ENCODE measurements at places on chromosomes 3 and 15.
A peak's percentile ranks its signal among the peaks of the same experiment; 100 is the strongest.

DNA sequence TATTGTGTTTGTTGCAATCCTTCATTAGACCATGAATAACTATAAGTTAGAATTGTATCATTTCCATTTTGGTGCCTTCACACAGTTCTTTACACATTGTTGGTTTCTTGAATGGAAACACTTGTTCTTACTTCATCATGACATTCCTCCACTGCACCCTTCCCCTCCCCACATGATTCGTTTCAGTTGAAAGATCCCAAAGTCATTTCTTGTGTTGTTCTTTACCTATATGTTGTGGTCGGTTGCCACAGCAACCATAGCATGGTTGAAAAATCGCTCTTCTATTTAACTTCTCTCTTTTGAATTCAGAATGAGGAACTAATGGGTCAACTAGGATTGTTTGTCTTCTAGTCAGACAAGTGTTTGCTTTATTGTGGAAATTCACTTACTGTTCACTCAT lies 103.3 kb downstream of the IL1RAP start:
- peak; percentile 57 for DNase-seq

DNA sequence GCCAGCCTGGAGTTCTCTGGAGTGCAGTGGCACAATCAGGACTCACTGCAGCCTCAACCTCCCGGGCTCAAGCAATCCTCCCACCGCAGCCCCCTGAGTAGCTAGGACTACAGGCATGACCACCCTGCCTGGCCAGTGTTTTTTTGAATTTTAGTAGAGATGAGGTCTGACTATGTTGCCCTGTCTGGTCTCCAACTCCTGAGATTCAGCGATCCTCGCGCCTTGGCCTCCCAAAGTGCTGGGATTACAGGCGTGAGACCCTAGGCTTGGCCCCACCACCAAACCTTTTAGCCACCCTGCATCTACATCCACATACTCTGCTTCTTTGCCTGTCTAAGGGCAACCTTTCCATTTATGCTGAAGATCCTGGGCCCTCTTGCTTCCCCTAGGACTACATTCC lies 4.4 kb downstream of the NUSAP1 start:
- no peak for DNase-seq

DNA sequence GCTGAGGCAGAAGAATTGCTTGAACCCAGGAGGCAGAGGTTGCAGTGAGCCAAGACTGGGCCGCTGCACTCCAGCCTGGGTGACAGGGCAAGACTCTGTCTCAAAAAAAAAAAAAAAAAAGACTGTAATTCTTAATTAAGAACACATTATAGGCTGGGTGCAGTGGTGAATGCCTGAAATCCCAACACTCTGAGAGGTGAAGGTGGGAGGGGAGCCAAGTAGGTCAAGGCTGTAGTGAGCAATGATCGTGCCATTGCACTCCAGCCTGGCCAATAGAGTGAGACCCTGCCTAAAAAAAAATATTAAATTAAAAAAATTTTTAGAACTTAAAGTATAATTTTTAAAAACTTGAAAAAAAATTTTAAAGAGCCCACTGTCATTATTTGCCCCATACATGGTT lies 13.4 kb upstream of the ARPIN start:
- DNase-seq = no peak

- peak; percentile 13 for DNase-seq
Observed at GRCh38 chr3:144636833-144637232, 665.2 kb downstream of the DIPK2A start.

DNA sequence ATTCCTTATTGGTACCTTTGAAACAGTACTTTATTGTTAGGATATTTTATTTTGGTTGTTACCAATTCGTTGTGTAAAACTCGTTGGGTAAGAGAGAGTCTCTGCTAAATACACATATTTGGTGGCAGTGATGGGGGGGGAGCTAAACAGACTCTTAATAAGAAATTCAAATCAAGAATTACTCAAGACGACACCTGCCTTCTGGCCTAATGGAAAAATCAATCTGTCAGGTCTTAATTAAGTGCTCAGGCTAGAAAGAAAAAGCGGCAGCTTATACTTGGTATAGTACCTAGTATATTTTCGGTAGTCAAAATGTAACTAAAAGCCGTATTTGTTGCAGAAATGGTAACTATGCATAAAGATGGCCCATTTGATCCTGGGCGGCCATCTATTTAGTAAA lies 18.2 kb downstream of the FOXP1 start:
- DNase-seq = no peak

DNA sequence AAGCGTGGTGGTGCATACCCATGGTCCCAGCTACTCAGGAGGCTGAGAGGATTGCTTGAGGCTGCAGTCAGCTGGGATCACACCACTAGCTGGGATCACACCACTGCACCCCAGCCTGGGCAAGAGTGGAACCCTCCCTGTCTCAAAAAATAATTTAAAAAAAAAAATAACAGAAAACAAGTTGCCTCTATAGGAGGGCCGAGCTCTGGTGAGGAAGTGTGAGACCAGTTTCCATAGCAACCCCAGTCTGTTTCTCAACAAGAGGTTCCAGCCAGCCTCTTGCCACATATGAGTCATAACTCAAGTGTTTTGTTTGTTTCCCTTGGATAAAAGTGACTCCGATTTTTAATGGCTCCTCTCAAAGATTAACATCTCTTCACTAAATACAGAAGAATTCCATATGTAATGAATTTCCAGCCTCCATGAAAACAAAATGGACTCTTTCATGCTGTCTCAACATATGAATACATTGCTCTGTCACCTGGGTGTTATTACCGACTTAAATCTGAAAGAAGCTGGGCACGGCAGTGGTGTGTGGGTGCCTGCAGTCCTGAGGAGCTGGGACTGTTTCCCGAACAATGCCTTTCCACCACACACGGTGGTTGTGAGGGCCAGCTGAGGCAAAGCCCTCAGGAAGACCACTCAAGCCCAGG lies 19.7 kb downstream of the TMEM43 start:
- DNase-seq = peak; percentile 99

- peak; percentile 38 for DNase-seq
Observed at GRCh38 chr15:73125219-73125618, 73.0 kb downstream of the NEO1 start.

DNA sequence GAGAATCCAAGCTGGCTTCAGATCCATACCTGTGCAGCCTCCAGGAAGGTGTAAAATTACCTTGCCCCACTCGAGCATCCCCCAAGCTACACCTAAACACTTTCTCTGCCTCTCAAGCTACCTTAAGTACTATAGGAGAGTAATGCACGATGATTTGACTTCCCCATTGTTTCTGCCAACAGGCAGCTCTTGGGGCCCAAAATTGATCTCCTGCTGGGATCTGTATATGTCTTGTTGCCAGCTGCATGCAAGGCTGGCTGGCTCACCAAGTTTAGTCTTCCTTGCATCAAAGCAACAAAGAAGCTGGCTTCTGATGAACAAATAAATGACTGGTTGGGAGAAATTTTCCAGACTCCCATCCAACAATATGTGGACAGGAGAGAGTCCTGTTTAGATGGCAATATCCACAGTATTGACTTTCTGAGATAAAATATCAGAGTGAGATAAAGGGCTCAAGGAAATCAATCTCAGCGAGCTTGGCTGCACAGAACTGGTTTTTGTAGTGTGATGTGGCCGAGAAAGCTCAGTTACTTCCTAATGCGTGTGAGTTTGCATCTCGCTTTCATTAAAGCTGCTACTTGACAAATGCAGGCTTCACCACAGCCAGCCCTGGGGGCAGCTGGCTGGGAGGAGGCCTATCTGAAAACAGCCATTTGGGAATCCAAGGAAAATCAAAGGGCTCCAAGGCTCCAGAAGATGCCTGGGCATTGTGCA lies 140.7 kb downstream of the MINAR1 start:
- no peak for DNase-seq

DNA sequence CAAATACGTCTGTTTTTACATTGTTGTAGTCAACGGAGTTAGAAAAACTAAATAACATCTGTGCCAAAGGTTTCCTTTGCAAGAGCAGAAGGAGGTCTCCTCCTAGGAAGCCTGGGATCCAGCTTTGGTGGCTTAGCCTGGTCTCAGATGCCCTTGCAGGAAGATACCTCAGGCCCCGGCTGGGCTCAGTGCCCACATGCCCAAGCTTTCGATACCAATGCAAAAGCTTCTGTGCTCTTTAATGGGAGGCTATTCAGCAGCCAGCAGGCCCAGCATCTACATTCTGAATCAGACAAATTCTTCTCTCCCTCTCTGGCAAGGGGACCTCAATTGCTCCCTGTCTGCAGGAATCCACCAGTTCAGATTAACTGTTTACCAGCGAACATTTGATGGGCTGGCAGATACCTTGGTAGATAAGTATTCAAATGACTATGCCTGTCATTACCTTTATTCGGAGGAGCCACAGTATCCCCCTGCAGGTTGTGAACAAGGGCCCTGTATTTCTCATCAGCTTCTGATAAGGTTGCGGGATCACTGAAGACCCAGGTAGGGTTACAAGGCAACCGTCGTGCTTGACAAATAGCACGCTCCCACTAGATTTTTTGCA lies 180.1 kb upstream of the KBTBD8 start:
- DNase-seq = no peak

- no peak for DNase-seq
Observed at GRCh38 chr3:18401300-18401961, 23.7 kb downstream of the SATB1 start.

GRCh38 chr3:13452490-13453335 lies 27.4 kb upstream of the HDAC11 start:
- DNase-seq = peak; percentile 67

DNA sequence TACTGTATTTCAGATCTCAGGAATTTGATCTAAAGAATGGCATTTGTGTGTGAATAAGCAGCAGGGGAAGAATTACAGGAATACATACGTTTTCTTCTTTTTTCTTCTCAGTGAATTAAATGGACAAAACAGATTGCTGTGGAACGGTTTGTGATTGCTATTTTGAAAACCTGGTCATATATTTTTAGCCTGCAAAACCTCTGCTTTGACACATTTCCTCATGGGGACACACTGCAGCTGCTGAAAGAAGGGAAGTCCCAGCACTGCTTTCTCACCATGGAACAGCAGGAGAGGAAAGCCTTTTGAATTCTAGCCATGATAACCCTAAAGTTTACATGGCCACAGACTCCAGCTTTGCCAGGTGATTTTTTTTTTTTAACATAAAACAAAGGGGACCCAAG lies 315.0 kb downstream of the OXSM start:
- DNase-seq = no peak

DNA sequence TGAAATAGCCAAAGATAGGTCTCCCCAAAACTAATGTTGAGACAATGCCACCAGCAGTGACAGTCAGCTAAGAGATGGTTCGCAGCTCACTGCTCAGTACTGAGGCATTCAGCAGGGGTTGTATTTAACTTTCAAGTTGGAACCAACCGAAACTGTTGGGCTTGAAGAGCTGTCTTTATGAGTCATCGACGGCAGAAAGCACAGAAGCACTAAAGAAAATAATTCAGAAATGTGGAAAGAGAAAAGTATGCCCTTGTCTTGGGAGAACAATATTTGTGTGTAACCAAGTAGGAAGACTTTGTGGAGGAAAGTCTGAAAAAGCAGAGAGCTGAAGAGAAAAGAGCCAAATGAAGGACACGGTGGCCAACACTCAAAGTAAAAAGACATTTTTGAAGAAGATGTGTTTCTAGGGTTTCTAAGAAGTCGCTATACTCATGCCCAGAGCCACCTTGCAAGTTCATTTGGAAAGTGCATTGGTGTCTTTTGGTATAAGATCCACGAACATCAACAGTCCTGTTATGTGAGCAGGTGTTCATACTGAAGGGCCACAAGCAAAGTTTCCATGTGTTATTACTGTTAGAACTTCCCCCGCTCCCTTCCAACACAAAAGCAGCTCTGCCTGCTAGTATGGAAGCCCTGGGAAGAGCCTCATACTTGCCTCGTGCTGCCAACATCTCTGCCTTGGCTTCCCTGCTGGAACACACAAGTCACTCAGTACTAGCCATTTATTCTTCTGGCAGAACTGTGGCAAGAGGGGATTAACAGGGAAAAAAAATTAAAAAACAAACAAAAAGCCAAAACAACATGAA lies 4.1 kb upstream of the RARB start:
- DNase-seq = peak; percentile 64

DNA sequence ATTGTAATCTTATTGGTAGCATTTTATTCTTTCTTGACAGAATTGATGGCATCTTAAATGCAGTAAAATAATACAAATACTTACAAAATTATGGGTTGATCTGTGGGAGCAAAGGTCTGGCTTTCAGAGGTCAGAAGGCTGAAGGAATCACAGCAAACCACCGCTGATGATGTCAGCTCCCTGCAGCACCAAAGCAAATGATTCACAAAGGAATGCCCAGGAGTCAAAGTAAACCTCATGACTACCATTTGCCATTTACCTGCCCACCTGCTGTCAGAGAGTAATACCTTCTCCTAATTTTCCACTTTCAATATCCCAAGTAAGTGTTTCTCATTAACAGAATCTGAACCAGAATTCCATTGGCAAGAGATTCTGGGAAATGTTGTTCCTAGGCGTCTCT lies 46.1 kb downstream of the CPA3 start:
- DNase-seq = peak; percentile 62

DNA sequence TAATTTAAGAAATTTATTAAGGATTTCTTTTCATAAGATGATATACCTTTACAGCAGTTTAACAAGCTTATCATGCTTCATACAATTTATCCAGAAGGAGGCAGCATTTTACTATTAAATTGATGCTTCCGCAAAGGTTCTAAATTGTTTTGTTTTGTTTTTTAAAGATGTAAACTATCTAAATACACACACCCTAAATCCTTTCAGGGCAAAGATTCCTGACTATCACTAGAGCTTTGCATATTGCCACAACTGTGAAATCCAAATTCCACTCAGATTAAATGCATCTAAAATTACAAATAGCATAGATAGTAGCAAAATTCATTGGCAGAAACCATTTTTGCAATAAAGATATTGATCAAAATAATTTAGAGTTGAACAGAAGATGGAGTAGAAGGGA lies 44.5 kb upstream of the CCNL1 start:
- DNase-seq = peak; percentile 34

DNA sequence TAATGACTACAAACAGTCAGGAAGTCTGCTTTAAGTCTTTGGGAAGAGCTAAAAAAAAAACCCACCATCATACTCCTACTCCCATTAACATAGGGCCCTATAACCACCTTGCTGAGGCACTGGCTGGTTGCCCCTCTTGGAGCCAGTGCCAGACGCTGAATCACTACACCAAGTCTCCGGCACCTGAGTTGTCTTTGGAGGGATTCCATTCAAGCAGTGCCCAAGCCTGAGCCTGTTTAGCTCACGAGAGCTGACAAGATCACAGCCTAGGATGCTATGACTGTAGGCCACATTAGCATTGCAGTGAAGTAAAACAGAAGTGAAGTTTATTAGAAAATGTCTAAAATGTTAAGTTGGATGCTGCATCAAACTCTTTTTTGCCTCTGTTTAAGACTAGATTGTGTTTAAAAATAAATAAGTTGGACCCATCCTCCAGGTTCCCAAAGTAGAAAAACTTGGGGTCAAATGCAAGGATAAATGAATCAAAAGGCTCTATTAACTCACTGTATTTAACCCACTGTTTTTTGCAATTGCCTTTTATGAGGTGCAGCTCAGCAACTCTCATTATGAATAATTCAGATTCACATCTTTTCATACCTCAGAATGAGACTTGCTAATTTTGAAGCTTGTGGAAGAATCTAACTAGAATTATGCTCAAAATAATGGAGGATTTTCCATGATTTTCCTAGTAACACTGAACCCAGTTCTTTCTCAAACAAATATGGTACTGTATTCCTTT lies 461.9 kb downstream of the FOXP1 start:
- peak; percentile 47 for DNase-seq
